Fibroblast of mammary gland (primary cell): ENCODE measurements at places on chromosomes 12 and 14.

GRCh38 chr12:99066726-99067125 is 421.6 kb downstream of the APAF1 start:
- DNase-seq: no peak

DNA sequence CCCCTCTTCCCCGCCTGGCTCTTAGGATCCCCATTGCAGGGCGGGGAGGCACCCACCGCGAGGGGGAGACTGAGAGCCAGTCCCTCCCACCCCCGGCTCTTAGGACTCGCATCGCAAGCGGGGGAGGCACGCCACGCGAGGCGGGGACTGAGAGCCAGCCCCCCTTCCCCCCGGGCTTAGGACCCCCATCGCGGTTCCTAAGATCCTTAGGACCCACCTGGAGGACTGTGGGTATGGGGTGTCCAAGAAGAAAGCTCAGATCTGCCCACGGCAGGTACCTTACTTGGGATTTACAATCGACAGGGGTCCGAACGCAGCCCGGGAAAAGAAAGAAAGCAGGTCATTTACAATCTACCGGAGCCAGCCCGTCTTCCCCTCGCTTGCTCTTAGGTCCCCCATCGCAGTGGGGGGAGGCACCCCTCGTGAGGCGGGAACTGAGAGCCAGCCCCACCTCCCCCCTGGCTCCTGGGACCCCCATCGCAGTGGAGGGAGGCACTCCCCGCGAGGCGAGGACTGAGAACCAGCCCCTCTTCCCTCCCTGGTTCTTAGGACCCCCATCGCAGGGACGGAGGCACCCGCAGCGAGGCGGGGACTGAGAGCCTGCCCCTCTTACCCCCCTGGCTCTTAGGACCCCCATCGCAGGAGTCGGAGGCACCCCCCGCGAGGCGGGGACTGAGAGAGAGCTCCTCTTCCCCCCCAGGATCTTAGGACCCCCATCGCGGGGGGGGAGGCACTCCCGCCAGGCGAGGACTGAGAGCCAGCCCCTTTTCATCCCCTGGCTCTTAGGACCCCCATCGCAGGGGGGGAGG is 43.7 kb downstream of the DDX11 start:
- DNase-seq: peak; percentile 10

GRCh38 chr12:60257063-60257462 is 661.2 kb downstream of the SLC16A7 start:
- peak; percentile 61 for DNase-seq

GRCh38 chr12:2640281-2640680 is 154.5 kb upstream of the FKBP4 start:
- DNase-seq: peak; percentile 86

- peak; percentile 52 for DNase-seq
Measured at GRCh38 chr12:29516431-29516875, 19.0 kb upstream of the OVCH1 start.

- DNase-seq: no peak
Measured at GRCh38 chr12:62247281-62248045, 12.7 kb upstream of the USP15 start.

GRCh38 chr14:57712698-57713097 is 153.2 kb downstream of the SLC35F4 start:
- DNase-seq: no peak

GRCh38 chr12:110704750-110705149 is 15.8 kb upstream of the HVCN1 start:
- DNase-seq: no peak

GRCh38 chr14:39368261-39368959 is 63.8 kb downstream of the FBXO33 start:
- peak; percentile 82 for DNase-seq

- no peak for DNase-seq
Measured at GRCh38 chr12:16072678-16073077, 161.5 kb downstream of the DERA start.

DNA sequence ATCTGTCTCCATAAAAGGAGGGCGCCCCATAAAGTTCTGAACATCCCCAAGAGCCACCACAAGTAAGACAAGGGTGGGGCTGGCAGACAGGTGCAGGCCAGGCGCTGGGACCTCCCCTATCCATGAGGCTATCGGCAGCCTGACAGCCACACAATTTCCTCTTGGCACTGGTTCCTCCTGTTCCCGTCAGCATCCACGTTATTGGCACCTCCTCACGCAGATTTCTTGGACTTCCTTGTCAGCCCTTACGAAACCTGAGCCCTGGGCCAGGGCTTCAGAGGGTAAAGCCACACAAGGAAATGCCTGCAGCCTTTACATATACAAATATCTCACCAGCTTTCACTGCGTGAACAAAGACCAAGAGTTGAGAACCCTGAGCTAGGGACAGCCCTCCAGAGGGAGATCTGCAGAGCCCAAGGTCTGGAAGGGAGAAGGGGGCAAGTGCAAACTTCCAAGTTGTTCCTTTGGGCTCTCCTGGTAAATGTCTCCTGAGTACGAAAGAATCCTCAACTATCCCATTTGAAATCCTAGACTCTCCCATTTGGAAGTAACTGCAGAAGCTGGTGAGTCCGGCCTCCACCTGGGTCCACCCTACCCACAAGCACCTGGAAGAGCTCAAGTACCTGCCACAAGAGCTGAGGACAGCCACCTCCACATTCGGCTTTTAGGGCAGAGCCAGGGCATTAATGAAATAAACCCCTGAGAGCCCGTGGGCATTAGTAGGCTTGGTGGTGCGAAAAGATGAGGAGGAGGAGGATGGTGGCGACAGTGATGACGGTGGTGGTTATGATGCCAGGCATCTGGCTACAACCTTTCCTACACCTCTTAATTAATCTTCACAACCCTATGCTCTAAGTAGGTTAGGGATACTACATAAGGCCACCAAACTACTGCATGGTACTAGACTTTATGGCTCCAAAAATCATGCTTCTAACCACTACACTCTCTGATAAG is 5.5 kb upstream of the TC2N start:
- peak; percentile 89 for DNase-seq

DNA sequence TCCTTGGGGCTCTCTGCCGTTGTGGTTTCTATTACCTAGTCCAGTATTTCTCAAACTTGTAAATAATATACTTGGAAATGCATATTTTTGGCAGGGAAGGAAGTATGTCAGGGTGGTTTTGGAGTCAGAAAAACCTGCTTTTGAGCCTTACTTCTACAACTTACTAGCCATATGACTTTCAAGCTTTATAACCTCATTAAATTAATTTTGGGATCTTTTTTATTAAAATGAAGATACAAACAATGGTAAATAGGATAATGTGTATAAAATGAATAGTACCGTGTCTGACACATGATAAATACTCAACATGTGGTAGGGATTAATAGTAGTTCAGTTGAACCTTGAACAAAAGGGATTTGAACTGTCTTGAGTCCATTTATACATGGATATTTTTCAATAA is 406.3 kb downstream of the ATP23 start:
- DNase-seq: no peak

GRCh38 chr12:88253371-88253978 is 111.4 kb downstream of the TMTC3 start:
- no peak for DNase-seq

- DNase-seq: no peak
Measured at GRCh38 chr14:53042480-53042879, 91.6 kb upstream of the FERMT2 start.

DNA sequence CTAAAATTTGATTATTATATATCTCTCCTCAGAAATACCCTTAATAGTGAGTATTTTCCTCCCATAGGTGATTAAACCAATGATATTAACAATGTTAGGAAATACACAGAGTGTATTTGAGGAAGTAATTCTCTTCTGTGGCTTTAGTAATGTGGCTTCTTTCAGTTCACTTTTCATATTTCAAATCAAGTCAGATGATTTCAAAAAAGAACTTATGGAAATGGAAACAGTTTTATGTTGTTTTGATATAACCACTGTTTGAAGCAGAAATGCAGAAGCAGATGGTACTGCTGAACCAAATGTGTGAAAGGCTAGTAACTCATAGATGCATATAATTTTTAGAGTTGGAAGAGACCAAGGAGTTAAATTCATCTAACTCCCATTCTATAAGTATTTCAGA is 1.9 kb upstream of the GPR33 start:
- DNase-seq: no peak

GRCh38 chr14:50607181-50607580 is 47.2 kb downstream of the ATL1 start:
- peak; percentile 84 for DNase-seq

DNA sequence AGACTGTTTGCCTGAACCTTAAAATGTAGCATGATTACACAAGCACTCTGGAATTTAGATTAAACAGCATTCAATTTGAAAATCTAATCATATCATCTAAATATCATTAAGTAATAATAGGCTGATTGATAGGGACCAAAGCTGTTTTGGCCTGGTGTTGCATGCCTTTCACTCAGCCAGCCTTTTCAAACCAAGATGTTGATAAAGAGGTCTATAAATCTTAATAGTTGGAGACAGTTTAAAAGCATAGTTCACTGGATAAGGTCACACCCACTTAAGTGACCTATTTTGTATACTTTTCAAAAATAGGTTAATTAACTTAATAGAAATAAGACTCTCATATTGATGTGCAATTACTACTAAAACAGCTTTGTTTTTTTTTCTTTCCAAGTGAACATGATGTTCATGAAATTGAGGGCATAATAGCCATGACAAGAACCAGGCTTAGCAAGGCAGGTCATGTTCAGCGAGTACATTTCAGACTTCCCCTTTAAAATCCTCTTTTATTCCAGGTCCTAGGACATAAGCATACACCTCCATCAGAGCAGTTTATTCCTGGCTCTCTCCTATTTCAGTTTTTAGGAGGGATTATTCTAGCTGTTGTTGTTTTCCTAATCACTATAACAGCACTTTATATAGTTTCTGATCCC is 349.0 kb downstream of the RAD51B start:
- DNase-seq: no peak

- no peak for DNase-seq
Measured at GRCh38 chr14:105223770-105224544, 24.4 kb upstream of the BTBD6 start.

DNA sequence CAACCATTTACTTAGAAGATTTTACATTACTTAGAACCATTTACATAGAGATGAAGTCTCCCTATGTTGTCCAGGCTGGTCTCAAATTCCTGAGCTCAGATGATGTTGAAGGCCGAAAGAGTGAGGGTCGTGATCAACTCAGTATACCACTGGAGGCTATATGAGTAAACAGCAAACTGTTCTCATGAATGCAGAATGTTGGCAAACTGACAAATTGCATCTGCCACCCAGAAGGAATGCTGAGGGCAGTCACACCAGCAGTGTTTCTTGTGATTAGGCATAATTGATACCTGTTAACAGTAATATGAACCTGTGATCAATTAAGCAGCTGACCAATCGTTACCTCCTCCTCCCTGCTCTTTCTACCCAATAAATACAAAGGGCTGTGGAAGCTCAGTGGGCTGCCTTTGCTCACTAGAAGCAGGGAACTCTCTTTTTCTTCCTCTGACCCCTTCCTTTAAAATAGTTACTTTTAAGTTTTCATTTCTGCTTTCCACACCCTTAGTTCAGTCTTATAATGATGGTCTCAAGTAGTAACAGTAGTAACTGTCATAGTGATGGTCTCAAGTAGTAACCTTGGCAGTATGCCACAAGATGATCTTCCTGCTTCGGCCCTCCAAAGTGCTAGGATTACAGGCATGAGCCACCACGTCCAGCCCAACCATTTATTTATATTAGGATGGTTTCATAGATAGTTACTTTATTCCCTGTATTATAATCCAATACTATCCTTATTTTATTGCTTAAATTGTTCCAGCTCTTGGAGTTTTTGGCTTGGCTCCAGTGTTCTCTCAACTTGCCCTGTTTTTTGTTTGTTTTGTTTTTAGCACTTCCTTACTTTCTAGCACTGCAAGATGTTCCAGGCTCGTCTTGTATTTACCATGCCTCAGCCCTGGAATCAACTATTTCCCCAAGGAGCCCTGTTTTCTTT is 25.8 kb downstream of the LIMA1 start:
- DNase-seq: peak; percentile 75

- DNase-seq: no peak
Measured at GRCh38 chr12:76014007-76014406, 17.6 kb downstream of the PHLDA1 start.

- no peak for DNase-seq
Measured at GRCh38 chr12:109304485-109304884, 4.6 kb downstream of the FOXN4 start.

GRCh38 chr12:75816897-75817296 is 214.7 kb downstream of the PHLDA1 start:
- peak; percentile 95 for DNase-seq

DNA sequence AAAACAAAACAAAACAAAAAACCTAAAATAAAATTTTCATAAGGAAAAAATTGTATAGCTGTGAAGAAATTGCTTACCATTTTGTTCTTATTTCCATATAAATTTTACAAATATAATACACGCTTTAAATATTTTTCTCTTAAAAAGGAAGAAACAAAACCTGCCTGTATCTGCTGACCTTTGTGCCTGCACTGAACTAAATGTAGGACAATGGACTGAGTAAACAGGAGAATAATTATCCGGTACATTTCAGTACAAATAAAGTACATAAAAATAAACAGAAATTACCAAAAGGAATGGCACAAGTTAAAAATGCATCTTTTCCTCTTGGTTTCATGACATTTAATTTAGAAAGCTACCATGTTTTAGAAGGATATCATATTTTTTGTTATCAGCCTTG is 112.3 kb downstream of the DNAI7 start:
- DNase-seq: no peak

- no peak for DNase-seq
Measured at GRCh38 chr12:129127771-129128170, 274.5 kb downstream of the GLT1D1 start.

GRCh38 chr12:49455501-49455900 is 83.3 kb upstream of the KCNH3 start:
- DNase-seq: no peak

- DNase-seq: no peak
Measured at GRCh38 chr12:30188602-30189326, 405.0 kb upstream of the TMTC1 start.

DNA sequence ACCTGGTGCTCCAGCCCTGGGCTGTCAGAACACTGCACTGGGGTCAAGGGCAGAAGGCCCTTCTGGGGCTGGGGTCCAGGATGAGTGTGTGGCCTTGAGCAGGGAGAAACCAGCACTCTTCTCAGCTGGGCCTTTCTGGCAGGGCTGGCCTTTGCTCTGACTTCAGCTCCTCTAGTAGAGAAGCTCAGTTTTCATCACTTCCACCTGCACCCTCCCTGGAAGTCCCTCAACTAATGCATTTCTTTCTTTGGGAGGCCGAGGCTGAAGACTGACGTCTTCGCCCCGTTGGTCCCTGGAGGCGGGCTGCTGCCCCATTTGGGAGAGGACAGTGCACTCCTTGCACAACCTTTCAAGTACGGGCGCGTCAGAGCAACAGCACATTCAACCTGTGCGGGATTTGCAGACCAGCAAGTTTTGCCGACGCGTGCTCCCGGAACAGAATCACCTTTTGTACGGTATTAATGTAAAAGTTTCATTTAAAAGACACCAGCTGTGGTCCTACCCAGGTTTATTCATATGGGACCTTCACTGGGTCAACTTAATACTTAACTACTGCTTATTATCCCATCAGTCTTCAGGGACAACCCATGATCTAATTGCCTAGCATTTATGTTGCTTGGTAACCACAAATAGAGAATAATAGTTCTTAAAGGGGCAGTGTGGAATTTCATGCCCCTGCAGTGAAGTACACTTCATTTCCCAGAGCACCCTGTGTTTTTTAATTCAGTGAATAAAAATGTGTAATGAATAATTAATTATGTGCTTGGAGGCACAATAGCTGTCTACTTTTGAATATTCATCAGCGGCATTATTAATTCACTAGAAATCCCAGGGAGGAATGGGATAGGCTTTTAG is 134.8 kb upstream of the VRK1 start:
- DNase-seq: peak; percentile 4

- DNase-seq: peak; percentile 62
Measured at GRCh38 chr12:121773011-121773777, 20.3 kb downstream of the RHOF start.
